Gastroesophageal sphincter (tissue), 4 donors: ENCODE measurements at places on chromosomes 4 and X. TPM values are rescaled to one million over a fixed set of nuclear protein-coding genes. Genes with fewer than 3 reads are reported as not detected.
A peak's percentile ranks its signal among the peaks of the same experiment; 100 is the strongest.

DNA sequence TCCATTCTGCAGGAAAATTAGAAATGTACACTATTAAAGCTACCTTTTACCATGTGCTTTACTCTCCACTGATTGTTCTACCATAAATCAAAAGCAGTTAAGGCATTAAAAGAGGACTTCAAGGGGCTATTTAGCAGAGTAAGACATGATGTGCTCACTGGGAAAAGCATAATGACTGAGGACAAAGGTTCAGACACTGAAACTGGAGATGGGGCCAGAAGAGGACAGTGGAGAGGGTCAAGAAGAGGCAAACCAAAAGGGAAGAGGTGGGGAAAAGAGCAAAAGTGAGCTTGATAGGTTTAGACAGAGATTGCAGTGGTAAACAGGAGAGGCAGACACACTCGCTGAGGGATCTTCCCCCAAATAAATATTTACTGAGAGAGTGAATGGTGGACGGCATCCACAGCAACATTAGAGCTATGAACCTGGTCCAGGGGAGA, 23.8 kb downstream of the SH3RF1 start:
- ATAC-seq, result no peak

DNA sequence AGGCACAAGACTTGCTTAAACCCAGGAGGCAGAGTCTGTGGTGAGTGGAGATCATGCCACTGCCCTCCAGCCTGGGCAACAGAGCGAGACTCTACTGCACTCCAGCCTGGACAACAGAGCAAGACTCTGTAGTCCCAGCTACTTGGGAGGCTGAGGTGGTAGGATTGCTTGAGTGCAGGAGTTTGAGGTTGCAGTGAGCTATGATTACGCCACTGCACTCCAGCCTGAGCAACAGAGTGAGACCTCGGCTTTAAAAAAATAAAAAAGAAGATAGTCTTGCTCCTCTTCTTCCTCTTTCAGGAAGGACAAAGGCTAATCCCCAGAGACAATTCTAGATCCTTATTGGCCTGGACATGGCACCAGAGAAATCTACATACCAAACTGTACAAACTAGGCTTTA, 5.7 kb upstream of the PPEF2 start:
- ATAC-seq, result no peak

DNA sequence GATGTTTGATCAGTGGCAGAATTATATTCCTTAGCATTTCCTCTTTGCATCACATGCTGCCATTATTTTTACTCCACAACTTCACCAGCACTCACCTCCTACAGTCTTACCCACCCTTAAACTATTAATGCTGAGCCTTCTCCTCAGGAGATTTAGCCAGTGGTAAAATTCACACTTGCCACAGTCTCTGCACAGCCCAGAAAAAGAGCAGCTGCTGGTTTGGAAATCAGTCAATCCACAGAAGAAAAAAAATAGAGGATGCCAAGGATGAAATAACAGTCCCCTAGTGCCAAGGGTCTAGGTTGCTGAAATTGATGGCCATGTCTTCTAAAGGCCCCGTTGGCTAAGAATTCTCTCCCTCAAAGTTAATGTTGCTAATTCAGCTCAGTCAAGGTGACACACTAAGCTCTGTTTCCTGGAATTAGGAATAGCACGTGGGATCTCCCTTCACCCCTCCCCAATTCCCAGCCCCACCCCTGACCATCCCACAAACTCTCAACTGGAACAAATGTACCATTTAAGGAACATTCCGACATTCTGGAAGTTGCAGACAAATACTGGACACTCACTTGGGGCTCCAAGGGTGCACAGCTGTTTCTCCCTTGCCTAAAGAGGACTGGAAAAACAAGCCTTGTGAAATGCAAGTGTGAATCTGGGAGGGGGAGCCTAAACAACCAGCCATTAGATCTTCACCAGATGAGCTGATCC, 5.7 kb downstream of the ATP1B4 start:
- peak; percentile 46 for ATAC-seq

DNA sequence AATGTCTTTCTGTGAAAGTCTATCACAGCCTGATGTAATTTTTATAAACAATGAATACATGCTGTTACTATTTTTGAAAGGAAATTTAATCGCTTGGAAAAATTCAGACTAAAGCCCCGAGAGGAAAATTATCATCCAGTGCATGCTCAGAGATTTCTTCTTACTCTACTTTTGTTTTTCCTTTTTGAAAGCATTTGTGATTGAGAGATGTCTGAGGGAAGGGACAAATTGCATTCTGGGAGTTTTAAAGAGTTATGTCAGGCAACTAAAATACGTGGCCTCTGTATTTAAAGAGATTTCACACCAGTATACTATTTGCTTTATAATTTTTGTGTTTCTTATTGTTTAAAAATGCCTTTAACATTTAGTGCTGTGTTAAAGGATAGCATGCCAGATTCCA, 1.4 kb upstream of the ZFX start:
- no peak for ATAC-seq

GRCh38 chr4:54566608-54567007, 91.1 kb upstream of the KIT start:
- ATAC-seq, result no peak

GRCh38 chr4:56790691-56791091, 30.8 kb downstream of the SPINK2 start:
- ATAC-seq, result no peak

- no peak for ATAC-seq
Measured at GRCh38 chr4:111854494-111855087, 290.7 kb upstream of the FAM241A start.

DNA sequence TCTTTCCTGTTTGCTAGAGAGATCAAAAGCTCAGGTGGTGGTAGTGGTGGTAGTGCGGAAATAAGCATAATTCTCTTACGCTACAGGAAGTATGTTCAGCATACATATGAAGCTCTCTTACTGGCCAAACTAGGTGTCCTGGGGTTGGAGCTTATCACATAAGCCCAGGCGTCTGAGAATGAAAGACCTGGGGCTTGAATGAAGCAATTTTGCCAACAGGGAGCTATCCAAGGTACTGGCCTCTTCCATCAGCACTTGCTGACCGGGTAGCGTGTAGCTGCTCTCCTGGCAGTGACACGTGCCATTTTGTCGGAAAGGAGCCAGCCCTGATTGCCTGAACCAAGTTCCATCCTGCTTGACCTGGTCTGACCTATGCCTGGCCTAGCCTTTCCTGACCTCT, 65.9 kb upstream of the HPF1 start:
- no peak for ATAC-seq

GRCh38 chrX:121389976-121390714, 342.7 kb downstream of the GLUD2 start:
- no peak for ATAC-seq

- ATAC-seq, result no peak
Measured at GRCh38 chr4:170589597-170590191, 499.9 kb upstream of the AADAT start.

GRCh38 chr4:147285751-147286150, 195.1 kb upstream of the EDNRA start:
- ATAC-seq, result no peak

DNA sequence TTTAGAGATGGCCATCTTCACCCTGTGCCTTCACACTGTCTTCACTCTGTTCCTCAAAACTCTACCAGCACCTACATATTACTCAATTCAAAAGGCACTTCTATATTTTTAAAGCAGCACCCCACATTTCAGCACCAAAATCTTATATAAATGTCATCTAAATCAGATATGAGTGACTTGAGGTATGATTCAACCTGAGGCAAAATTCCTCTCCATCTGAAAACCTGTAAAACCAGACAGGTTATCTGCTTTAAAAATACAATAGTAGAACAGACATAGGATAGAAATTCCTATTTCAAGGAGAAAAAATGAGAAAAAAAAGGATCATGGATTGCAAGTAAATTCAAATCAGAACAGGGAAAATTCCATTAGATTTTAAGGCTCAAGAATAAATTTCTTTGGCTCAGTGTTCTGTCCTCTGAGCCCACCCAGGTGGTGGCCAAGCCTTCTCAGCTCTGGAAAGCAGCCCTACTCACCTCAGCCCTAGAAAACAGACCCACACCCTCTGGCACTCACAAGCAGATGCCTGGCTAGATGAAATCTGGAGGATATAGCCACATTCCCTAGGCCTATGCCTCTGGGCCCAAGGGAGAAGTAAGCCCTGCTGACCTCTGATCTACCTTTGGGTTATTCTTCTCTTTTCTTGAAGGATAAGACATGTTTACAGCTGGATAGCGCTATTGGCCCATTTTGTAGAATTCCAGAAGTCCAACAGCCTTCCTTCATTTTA, 240.4 kb upstream of the ZCCHC13 start:
- no peak for ATAC-seq

GRCh38 chrX:131729295-131729694, 185.4 kb downstream of the OR13H1 start:
- peak; percentile 87 for ATAC-seq

GRCh38 chr4:26183017-26183416, 137.8 kb upstream of the RBPJ start:
- ATAC-seq, result no peak

DNA sequence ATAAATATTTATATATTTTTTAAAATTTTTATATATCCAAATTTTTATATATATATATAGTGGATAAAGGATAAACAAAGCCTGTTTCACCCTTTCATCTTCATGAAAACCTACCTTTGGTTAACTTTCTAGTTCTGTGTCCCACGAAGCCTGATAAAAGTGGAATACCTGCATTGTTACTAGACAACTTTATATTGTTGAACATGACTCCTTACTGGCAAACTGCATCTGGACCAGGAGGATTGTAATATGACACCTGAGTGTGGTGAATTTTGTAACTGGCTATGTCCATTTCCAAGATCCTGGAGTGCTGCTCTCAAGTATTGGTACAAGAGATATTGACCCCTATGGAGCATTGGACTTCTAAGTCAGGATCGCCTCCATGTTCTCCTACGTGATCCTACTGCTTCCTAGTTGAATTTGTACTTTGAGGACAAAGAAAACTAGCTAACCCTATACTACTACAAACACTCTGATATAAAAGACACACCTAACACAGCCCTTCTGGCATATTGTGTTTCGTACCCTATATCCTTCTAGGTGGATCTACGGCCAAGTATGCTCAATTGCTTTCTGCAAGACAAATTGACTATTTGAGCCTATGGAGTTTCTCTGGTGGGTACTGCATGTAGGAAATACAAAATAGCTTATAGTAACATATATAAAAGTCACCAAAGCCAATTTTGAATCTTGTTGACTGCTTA, 61.3 kb upstream of the PRRG1 start:
- ATAC-seq, result no peak

DNA sequence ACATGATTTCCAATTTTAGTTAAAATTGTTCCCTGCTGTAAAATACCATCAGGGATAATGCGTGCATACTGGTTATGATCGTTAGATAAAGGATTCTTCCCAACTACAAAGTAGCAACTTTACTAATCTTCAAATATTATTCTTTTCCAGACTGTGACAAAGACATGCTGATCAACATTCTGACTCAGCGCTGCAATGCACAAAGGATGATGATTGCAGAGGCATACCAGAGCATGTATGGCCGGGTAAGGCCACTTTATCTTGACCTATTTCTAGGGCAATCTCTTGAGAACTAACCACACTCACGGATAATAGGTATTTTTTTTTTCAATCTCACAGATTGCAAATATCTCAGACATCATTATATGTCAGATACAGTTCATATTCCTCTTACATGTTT, 47.0 kb downstream of the ANXA10 start:
- no peak for ATAC-seq

GRCh38 chr4:100188829-100189228, 1.4 kb downstream of the DDIT4L start:
- ATAC-seq, result no peak

- ATAC-seq, result peak; percentile 34
Measured at GRCh38 chr4:24664956-24665355, 80.6 kb upstream of the DHX15 start.

DNA sequence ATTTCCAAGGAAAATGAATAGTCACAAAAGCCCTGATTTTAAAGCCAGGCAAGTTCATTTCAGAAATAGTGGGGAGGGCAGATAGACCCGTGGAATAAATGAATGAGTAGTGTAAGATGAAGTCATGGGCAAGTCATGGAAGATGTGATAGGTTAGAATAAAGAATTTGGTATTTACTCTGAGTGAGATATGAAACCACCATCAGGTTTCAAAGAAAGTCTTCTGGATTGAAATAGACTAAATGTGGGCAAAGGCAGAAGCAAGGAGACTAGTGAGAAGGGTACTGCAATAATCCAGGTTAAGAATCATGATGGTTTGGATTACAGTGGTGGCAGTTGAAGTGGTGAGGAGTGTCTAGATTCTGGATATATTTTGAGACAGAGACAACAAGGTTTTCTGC, 218.5 kb upstream of the AFF2 start:
- no peak for ATAC-seq

DNA sequence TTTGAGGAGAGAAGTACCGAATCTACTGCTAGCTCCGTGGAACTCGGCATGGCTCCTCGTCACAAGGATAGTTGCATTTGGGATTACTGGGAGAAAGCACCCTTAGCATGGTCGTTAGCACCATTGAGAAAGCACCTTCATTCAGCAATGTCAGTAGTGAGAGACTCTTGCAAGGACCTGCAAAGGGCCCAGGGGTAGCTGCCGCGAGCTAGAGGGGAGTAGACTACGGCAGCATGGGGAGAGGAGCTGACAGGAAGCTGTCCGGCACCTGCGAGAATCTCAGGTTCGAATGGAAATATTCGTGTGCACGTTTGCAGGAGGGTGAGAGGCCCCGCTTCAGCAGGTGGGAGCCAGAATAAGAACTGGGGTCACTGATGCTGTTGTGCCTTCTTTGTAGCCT, 20.2 kb downstream of the TLR10 start:
- no peak for ATAC-seq

DNA sequence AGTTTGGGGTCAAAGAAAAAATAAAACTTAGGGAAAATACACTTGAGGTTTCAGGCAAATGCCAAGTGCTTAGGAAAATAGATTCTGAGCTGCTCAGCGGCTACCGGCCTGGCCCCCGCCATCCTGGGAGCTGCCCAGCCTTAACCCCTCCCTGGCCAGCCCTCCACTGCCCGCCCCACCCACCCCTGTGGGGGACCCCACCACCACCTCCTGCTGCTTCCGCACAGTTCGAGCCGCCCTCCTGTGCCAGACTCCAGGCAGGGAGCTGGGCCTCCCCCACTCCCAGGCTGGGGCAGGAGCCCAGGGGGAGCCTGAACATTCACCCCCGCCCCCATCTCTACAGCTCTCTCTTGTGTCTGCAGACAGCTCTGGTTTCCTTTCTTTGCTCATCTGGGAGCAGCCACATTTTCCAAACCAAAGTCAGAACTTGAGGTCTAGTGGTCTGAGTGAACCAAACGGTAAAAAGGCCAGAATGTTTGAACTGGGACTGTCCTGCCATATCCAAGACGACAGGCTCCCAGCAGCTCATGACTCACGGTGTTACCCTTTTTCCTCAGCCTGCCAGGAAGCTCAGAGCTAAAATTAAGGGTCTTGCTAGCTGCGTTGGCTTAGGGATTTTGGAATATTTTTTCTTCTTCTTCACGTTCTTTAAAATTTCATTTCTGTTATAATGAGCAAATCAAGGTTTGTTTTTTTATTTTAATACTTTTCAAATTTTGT, 4.7 kb upstream of the FGFR3 start:
- ATAC-seq, result no peak

Gene PNMA3
- total RNA-seq, result 0.62 TPM

Gene ABLIM2
- 13.5 TPM for total RNA-seq

Gene CSN3
- not detected for total RNA-seq

Gene MAGED4B
- 2.2 TPM for total RNA-seq

Gene TNIP3
- total RNA-seq, result 0.81 TPM

Gene MMRN1
- total RNA-seq, result 64.5 TPM

Gene UGT8
- 0.73 TPM for total RNA-seq

Gene PRKX
- 4.5 TPM for total RNA-seq

Gene HEPH
- 60.5 TPM for total RNA-seq

Gene ZNF718
- 6.6 TPM for total RNA-seq

Gene SPINK2
- total RNA-seq, result not detected

Gene SRPK3
- total RNA-seq, result 3.0 TPM
